ENCODE measurements at places on chromosomes 6 and 20.
A peak's percentile ranks its signal among the peaks of the same experiment; 100 is the strongest.

GRCh38 chr6:47197682-47198640, 111.7 kb downstream of the TNFRSF21 start:
- no peak for DNase-seq

DNA sequence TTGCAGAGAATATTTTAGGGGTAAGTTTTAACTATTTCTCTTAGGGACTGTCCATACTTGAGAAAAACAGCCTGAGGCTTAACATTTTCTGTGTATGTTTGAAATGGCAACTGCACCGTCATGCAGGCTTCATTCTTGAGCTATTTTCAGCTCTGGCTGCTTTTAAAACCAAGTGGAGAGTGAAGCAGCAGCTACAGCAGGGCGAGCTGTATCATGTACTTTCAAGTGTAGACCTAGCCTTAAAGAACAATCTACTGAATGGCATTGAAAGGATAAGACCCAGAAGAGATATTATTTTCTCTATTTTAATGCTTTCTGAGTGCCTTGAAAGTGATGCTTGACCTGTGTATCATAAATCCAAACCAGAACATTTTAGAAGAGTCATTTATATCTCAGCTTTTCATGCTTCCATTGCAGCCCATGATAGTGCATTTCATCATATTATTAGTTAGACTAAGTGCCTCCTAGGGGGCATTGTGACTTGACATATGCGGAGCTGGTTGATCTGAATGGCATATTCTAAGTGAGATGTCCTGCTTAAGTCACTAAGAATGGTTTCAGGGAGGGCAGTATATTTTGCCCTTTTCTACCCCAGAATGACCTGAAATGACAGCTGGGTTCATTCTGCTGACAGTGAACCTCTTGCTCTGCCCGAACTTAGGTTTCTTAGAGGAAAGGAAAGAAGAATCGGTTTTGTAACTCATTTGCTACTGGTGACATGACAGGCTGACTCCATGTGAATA, 85.3 kb downstream of the NKAIN2 start:
- DNase-seq, result no peak

DNA sequence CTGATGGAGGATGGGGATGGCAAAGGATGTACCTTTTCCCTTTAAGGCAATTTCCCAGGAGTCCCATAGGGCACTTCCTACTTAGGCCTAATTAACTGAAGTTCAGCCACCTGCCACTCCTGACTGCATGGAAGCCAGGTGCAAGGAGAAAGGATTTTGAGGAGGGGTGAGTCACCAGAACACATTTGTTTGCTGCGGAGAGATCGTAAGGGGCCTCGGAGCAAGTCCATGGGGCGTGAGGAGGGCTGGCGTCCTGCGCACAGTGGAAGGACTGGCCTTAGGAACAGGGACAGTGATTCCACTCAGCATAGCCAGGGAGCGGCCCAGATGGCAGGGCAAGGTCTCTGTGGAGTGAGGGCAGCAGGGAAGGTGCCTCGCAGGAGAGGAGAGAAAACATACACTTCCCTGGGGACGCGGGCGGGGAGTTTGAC, 11.8 kb upstream of the MAP1LC3A start:
- no peak for DNase-seq

DNA sequence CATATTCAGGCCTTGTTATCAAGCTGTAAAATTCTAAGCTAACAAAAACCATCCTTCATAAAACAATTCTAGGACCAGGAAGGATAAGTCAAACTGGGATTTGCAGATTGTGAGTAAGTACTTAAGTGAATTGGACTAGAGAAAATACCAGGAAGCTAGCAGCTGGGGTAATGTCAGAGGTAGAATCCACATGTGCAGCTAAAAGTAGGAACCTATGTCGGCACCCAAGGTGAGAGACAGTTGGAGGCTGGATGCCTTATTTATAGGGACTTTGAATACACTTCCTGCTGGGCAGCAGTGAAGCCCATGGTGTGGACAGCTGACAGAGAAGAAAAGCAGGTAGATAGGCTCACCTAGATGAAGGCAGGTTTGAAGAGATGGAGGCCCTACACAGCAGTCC, 127.3 kb downstream of the FLRT3 start:
- DNase-seq, result no peak

- DNase-seq, result no peak
Observed at GRCh38 chr20:35087791-35088190, 4.8 kb downstream of the TRPC4AP start.

DNA sequence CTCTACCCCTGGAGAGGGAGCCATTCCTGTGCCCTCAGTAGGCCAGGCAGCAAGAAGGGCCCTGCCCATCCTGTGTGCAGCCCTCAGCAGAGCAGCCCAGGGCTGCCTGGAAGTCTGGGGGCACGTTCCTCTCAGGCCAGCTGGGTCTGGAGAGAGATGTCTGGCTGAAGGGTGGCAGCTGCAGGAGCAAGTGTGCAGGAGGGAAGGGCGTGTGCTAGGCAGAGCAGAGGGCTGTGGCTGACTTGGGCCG, 62.7 kb downstream of the NOL4L start:
- no peak for DNase-seq

- DNase-seq, result no peak
Observed at GRCh38 chr6:4805553-4806336, 29.5 kb downstream of the CDYL start.

- no peak for DNase-seq
Observed at GRCh38 chr6:299104-299980, 7.1 kb downstream of the DUSP22 start.

DNA sequence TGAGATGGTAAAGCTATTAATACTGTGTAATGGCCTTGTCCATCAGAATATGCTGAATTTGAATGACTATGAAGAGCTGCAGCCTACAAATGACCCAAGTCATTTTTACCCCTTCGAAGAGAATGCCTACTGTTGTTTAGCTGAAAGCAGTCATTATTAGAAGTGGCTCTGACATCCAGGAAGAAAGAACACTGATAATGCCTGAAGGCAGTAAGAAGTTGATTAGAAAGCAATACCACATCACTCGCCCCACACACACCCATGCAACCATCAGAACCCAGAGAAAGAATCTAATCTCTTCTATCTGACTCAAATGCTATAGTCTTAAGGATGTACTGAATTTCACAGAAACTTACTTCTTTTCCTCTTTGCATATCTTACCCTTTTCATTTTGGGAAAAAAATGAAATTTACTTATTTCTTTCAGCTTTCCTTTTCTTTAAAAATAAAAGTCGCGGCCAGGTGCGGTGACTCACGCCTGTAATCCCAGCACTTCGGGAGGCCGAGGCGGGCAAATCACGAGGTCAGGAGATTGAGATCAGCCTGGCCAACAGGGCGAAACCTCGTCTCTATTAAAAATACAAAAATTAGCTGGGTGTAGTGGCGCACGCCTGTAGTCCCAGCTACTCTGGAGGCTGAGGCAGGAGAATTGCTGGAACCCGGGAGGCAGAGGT, 61.0 kb downstream of the ARHGAP18 start:
- no peak for DNase-seq

GRCh38 chr6:54921891-54922290, 75.3 kb downstream of the FAM83B start:
- DNase-seq, result no peak

DNA sequence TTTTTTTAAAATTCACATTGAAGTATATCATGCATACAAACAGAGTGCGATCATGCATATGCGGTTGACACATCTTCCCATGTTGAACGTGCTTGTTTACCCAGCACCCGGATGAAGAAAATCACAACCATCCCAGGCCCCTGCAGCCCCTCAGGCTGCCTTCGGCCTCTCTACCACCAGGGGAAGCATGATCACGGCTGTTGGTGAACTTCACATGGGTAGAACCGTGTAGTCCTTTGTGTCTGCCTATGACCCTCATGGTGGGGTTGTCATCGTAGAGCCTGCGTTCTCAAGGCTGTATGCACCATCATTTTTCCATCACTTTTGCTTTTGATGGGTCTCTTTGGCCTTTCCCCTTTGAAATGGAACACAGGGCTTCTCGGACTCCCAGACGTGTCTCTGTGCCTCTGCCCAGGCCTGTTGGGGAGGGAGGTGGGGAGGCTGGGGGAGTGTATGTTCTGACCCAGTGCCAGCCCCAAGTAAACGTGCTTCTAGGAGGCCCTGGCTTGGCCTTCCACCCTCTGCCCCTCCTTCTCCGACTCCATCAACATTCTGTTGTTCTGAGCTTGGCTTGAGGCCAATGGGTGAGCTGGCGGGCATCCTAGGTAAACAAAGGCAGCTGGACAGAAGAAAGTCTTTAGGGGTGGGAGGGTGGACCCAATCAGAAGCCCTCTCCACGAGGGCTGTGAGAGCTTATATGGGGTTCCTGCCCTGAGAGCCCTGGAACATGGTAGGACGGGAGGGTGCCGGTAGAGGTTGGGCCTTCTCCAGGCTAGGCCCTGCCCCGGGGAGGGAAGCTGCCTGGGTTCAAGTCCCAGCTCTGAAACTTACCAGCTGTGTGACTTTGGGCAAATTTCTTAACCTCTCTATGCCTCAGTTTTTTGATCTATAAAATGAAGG, 39.7 kb downstream of the TGM2 start:
- no peak for DNase-seq

DNA sequence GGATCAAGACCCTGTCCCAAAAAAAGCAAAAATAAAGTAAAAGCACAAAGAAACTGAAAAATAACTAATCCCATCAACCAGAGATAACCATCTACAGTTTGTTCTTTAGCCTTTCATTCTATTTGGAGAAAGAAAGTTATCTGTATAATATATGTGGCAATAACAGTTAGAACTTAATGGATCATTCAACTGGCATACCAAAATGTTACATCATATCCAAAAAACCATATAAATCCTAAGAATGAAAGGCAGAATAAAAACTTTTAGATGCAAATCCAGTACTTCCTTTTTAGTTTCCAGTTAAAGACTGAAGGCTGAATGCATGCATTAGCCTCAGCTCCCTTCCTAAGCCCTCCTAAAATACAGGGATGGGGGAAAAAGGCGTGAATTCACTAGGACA, 25.2 kb downstream of the ILRUN start:
- DNase-seq, result no peak

- DNase-seq, result no peak
Observed at GRCh38 chr6:20497216-20498040, 36.8 kb upstream of the CDKAL1 start.

DNA sequence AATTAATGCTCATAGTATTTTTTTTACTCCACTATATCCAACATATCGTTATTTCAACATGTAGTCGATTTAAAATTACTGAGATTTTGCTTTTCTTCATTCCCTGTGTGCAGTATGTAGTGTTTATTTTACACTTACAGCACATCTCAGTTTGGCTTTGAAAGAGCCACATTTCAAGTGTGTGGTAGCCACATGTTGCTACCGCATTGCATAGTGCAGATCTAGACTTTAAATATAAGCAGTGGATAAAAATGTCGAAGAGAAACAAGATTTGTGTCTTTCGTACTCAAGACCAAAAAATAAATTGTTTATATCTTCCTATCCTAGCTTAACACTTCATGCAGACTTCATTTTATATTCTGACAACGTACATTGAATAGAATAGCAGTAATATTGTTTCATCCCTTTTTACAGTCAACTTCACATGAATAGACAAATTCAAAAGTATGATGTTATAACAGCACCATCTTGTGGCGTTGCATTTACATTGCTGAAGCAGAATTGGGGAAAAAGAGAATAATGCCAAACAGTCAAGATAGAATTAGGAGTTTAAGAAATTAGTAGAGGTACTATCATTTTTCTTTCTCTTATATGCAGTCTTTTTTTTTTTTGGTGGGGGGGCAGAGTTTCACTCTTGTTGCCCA, 29.9 kb downstream of the FBXO5 start:
- DNase-seq, result no peak

GRCh38 chr6:30591008-30591407, 19.8 kb downstream of the ABCF1 start:
- no peak for DNase-seq

- no peak for DNase-seq
Observed at GRCh38 chr20:36779656-36780025, 6.1 kb upstream of the DSN1 start.

DNA sequence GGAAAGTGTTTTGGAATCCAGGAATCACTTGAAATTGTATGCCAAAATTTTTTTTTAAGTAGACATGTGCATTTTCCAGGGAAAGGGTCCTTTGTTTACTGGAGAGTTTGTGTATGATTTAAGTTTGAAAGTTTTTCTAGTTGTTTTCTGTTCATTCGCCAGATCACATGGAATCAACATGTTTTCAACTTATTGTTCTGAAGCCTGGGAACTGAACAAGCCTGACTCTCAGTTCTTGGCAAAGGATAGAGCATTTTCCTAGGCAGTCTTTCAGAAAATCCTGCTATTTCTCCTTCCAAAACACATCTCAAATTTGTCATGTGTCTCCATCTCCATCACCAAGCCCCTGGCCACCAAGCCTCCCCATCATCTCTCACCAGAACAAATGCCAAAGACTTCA, 374.8 kb downstream of the MAFB start:
- no peak for DNase-seq

DNA sequence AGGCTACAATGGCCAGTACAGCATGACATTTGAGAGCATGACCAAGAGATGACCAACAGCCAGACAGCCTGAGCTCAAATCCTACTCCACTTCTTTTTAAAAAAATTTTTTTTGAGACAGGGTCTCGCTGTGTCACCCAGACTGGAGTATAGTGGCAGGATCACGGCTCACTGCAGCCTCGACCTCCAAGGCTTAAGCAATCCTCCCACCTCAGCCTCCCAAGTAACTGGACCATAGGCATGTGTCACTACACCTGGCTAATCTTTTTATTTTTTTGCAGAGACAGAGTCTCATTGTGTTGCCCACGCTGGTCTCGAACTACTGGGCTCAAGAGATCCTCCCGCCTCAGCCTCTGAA, 42.9 kb downstream of the NOL4L start:
- DNase-seq, result no peak

DNA sequence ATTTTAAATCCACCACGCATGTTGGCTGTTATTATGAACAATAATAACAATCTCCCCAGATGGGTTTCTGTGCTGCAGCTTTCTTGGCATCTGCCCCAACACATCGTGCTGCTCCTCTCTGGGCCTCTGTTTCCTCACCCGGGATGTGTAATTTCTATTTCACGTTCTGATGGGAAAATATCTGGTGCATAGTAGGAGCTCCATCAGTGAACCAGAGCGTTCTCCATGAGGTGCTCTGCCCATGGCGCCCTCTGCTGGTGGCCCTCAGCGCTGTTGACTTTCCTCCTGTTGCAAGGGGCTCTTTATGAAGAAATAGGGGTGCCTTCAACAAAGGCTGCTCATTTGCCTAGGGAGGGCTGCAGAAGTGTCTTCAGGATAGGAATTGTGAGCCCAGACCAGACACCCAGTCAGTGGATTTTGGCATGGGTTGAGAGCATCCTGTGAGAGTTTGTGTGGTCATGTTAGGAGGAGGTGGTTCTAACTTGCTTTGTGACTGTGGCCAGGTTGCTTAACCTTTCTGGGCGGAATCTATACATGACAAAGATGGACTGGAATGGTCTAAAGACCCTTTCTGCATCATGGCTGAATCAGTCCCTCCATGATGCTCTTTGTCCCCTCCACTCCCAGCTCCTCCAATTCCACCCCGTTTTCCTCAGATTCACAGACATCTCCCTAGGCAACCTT, 8.1 kb downstream of the SCRT2 start:
- DNase-seq, result peak; percentile 46

Measured in activated T-helper 9 cell treated with anti-CD3 and anti-CD28 coated beads, Interleukin-2, amount 50 U/mL, for 16 hours (primary cell).